ENCODE measurements at places on chromosomes 2 and 18. TPM values are rescaled to one million over a fixed set of nuclear protein-coding genes. Genes with fewer than 3 reads are reported as not detected.
A peak's percentile ranks its signal among the peaks of the same experiment; 100 is the strongest.

CHRND gene
- total RNA-seq = not detected

- H3K4me3 ChIP-seq = no peak overlapping the region
- DNase-seq = no peak
- no peaks in the 10 kb centered on the region for H3K4me1 ChIP-seq
- no peak overlapping the region for H3K27ac ChIP-seq
These were observed 96.6 kb downstream of the BIRC6 start for GRCh38 chr2:32453242-32454062.

MEP1B gene
- total RNA-seq = not detected

- no peaks in the 10 kb centered on the region for H3K27me3 ChIP-seq
- no peak for DNase-seq
- no peaks in the 10 kb centered on the region for H3K36me3 ChIP-seq
These were observed 54.4 kb downstream of the DTNA start for GRCh38 chr18:34764451-34764850.

GRCh38 chr2:64456293-64456692, 2.3 kb downstream of the LGALSL start:
- no peak overlapping the region for H3K27ac ChIP-seq
- no peak overlapping the region for H3K4me3 ChIP-seq
- H3K36me3 ChIP-seq = peaks cover 3% of the 10 kb centered on the region
- no peaks in the 10 kb centered on the region for H3K27me3 ChIP-seq
- peak; percentile 25 for DNase-seq

GRCh38 chr18:35406666-35407065, 29.5 kb upstream of the ZNF396 start:
- H3K27me3 ChIP-seq = no peaks in the 10 kb centered on the region
- no peaks in the 10 kb centered on the region for H3K4me1 ChIP-seq
- no peak overlapping the region for H3K27ac ChIP-seq
- H3K36me3 ChIP-seq = no peaks in the 10 kb centered on the region

- no peaks in the 10 kb centered on the region for H3K27me3 ChIP-seq
- peaks cover 15% of the 10 kb centered on the region for H3K4me1 ChIP-seq
- H3K36me3 ChIP-seq = peaks cover 1% of the 10 kb centered on the region
These were observed 99.9 kb downstream of the SPATS2L start for GRCh38 chr2:200406379-200406778.

GRCh38 chr2:146944601-146945000, 900.2 kb upstream of the ACVR2A start:
- DNase-seq = no peak
- H3K4me1 ChIP-seq = no peaks in the 10 kb centered on the region
- no peak overlapping the region for H3K4me3 ChIP-seq
- no peaks in the 10 kb centered on the region for H3K27me3 ChIP-seq
- H3K27ac ChIP-seq = no peak overlapping the region

DNA sequence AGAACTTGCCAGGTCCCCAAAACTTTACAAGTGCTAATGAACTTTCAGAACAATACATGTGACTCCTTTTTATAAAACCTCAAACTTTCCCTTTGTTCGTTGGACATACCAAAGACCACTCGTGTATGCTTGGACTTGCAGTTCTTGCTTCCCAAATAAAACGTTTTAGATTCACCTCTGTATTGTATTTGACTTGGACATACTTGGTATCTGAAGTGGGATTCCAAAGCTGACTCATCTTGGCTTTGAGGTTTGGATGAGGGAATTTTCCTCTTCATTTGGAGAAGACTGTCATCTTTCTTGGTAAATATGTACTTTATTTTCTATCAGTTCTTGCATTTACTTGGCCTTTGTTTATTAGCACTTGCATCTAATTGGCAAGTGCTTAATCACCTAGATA, 8.0 kb upstream of the CYB5A start:
- no peak overlapping the region for H3K4me3 ChIP-seq
- no peaks in the 10 kb centered on the region for H3K36me3 ChIP-seq
- no peak for DNase-seq
- no peaks in the 10 kb centered on the region for H3K4me1 ChIP-seq

DNA sequence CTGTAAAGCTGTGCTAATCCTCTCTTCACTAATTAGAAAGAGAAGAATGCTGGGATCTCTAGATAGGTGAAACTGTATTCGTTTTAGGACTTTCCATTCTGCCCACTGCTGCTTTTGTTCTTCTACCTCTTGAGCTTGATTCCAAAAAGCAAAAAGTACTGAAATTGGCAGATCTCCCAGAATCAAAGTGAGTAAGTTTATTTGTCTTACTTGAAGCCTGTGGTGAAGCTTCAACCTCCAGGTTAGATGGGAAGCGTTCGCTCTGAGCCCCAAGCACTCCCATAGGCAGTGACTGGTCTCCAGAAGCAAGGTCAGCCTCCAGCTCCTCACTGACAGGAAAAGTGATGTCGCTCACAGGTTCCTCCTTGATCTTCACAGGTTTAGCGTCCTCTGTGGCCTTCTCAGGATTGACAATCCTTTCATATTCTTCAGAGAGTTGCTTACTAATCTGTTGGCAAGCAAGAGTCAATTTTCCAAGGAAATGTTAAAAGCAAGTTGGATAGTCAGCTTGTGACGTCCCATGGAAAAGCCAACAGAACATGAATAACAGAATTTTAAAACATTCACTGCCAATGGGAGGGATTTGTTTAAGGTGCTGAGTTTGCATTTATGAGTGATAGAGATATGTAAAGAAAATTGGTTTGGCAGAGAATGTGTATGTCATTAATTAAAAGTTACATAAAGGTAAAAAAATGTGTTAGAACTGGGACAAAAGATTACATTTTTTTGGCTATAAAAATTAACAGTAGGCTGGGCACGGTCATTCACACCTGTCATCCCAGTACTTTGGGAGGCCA, 8.1 kb downstream of the SUPT7L start:
- H3K4me1 ChIP-seq = no peaks in the 10 kb centered on the region
- no peak overlapping the region for H3K4me3 ChIP-seq
- no peak overlapping the region for H3K27ac ChIP-seq

DNA sequence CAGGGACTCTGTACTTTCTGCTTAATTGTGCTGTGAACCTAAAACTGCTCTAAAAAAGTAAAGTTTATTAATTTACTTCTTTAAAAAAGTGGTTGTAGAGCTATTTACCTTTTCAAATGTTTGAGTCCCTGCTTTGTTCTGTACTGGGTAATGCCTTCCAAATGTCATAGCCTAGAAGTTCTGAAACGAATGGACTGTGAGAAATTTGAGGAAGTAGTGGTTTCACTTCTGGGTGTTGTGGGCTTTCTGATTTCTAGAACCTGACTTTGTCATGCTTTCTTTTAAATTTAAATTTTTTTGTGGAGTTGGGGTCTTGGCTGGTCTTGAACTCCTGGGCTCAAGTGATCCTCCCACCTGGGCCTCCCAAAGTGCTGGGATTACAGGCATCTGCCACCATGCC, 44.6 kb downstream of the SMAD4 start:
- no peak overlapping the region for H3K4me3 ChIP-seq
- H3K36me3 ChIP-seq = peaks cover 7% of the 10 kb centered on the region
- DNase-seq = no peak
- no peaks in the 10 kb centered on the region for H3K27me3 ChIP-seq
- H3K27ac ChIP-seq = no peak overlapping the region

CACNB4 gene
- 8.1 TPM for total RNA-seq

DNA sequence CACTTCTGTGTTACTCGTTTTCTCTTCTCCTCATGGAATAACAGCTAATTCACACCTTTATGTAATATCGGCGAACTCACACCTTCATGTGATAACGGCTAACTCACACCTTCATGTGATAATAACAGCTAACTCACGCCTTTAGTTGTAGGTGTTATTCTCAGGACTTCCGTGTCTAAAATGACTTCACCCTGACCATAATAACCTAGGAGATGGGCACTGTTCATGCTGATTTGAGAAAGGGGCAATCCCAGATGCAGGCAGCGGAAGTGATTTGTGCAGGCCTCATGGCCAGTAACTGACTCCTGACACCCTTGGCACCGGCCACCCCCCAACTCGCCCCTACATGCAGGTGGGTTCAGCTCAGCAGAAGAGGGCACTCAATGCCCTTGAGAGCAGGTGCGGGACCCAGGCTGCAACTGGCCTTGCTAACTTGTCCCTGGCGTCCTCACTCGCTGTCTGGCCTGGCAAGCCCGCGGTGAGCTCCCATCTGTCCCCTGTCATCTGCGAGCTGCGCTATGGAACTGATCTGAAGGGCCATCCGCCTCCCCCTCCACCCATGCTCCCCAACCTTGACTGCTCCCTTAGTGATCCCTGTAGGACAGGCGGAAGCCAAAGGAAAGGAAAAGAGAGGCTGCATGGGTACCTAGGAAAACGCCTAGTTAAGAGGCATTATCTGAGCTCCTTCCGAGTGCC, 42.6 kb upstream of the MTCL1 start:
- H3K4me3 ChIP-seq = no peak overlapping the region
- H3K4me1 ChIP-seq = peaks cover 7% of the 10 kb centered on the region
- no peak overlapping the region for H3K27ac ChIP-seq

SERPINB5 gene
- 0.37 TPM for total RNA-seq

SLC5A7 gene
- 2.1 TPM for total RNA-seq

GRCh38 chr2:219281588-219281987, 2.4 kb downstream of the DNAJB2 start:
- peaks cover 35% of the 10 kb centered on the region for H3K36me3 ChIP-seq
- no peak for DNase-seq
- peaks cover 8% of the 10 kb centered on the region for H3K4me1 ChIP-seq
- H3K4me3 ChIP-seq = no peak overlapping the region
- H3K27ac ChIP-seq = no peak overlapping the region

GRCh38 chr18:58447402-58448095, 181.3 kb downstream of the ALPK2 start:
- H3K4me3 ChIP-seq = no peak overlapping the region
- DNase-seq = peak; percentile 61
- no peaks in the 10 kb centered on the region for H3K36me3 ChIP-seq
- no peaks in the 10 kb centered on the region for H3K4me1 ChIP-seq
- H3K27ac ChIP-seq = no peak overlapping the region

NCOA1 gene
- 38.8 TPM for total RNA-seq

COLEC12 gene
- 108 TPM for total RNA-seq

DNA sequence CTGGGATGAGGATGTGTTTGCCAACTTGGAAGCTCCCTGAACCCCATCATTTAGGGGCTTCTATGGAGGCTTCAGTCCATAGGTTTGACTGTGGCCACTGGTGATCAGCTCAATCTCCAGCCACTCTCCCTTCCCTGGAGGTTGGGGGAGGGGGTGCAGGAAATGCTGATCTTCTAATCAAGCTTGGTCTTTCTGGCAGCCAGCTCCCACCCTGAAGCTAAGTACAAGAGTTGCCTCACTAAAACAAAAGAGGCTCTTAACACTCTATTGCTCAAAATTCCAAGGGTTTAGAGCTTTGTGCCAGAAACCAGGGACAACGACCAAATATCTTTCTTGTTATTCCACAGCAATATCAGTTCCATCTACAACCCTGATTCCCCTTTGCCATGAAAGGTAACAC, 19.4 kb upstream of the MPPE1 start:
- H3K4me3 ChIP-seq = no peak overlapping the region
- no peaks in the 10 kb centered on the region for H3K4me1 ChIP-seq
- H3K36me3 ChIP-seq = no peaks in the 10 kb centered on the region
- DNase-seq = peak; percentile 37

CD8B2 gene
- not detected for total RNA-seq

CRIM1 gene
- 76.1 TPM for total RNA-seq

DNA sequence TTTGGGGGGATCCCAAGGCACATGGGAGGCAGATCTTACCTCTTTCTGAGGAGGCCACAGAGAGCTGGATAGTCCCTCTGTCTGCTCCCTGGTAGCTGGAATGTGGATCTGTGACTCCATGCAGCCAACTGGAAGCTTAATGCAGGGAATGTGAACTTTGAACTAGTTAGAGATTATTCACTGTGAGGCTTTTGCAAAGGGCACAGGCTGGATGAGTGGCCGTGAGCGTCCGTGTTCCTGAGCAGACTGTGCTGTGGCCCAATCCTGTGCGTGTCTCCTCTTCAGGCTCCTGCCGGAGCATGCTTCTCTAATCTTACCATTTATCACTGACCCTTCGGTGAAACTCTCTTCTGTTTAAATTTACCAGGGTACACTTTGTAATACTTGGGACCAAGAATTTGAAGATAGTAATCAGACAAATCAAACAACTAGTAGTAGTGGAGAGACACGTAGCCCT, 187.6 kb downstream of the PTPRM start:
- no peaks in the 10 kb centered on the region for H3K27me3 ChIP-seq
- no peak for DNase-seq
- no peaks in the 10 kb centered on the region for H3K36me3 ChIP-seq
